ENCODE measurements at places on chromosomes 4 and X. TPM values are rescaled to one million over a fixed set of nuclear protein-coding genes. Genes with fewer than 3 reads are reported as not detected.
A peak's percentile ranks its signal among the peaks of the same experiment; 100 is the strongest.

- no peaks in the 10 kb centered on the region for H3K4me1 ChIP-seq
- H3K27me3 ChIP-seq, result no peaks in the 10 kb centered on the region
- no peak overlapping the region for H3K4me3 ChIP-seq
- no peak overlapping the region for H3K27ac ChIP-seq
- H3K36me3 ChIP-seq, result no peaks in the 10 kb centered on the region
- DNase-seq, result no peak
These were observed 223.2 kb downstream of the PRDM5 start for GRCh38 chr4:120699354-120699753.

GRCh38 chr4:176538217-176538925 is 218.6 kb downstream of the SPCS3 start:
- H3K27ac ChIP-seq, result peak overlapping the region; percentile 87
- no peak overlapping the region for H3K4me3 ChIP-seq
- H3K36me3 ChIP-seq, result no peaks in the 10 kb centered on the region

STK32B gene
- 2.9 TPM for total RNA-seq

DNA sequence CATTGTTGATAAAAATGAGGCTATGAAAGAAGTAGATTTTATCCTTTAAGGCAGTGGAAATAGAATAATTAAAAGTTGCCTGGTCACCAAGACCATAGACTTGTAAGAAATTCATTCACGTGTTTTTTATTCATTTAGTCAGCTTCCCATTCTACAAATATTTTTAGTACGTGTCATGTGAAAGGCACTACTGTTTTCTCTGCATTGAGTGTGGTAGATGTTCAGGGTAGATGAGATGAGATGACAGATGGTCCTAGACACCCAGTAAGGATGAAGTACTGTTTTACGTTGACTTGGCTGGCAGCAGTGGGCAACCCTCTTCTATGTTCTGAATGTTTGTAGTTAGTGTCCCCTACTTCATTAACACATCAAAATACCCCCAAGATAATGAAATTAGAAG is 228.1 kb downstream of the ARHGAP24 start:
- no peak for DNase-seq
- no peaks in the 10 kb centered on the region for H3K27me3 ChIP-seq
- no peak overlapping the region for H3K27ac ChIP-seq
- H3K4me1 ChIP-seq, result no peaks in the 10 kb centered on the region
- H3K4me3 ChIP-seq, result no peak overlapping the region

DNA sequence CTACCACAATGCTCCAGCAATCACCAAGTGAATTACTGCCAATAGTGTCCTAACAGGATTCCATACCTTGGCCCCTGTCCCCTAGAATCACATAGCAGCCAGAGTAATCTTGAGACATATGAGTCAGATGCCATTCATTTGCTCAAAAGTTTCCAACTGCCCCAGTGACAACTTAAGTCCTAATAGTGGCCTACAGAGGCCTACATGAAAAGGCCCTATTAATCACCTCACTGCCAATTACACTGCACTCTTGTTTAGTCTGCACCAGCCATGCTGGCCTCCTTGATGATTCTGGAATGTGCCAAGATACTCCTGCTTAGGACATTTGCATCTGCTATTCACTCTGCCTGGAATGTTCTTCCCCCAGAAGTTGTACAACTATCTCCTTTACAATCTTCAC is 130.7 kb downstream of the NR3C2 start:
- no peaks in the 10 kb centered on the region for H3K27me3 ChIP-seq
- DNase-seq, result peak; percentile 18
- H3K27ac ChIP-seq, result no peak overlapping the region
- H3K4me1 ChIP-seq, result no peaks in the 10 kb centered on the region
- H3K4me3 ChIP-seq, result no peak overlapping the region

PPEF2 gene
- total RNA-seq, result not detected

SPINK2 gene
- not detected for total RNA-seq

TXK gene
- not detected for total RNA-seq

DNA sequence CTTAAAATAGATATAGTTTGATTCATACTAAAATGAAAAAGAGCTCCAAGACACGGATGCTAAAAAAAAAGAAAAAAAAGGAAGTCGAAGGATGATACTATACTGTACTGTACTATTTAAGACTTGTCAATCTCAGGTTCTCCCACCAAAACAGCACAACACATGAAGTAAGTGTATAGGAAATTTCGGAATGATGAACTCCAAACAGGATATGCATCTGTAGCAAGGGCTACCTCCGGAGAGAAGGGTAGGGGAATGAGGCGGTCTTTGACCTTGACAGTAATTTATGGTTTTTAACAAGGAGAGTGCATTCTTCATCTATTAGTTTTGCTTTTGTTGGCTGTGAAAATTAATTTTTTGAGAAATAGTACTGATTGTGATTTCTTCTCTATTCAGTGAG is 541 bp upstream of the FIP1L1 start:
- H3K4me3 ChIP-seq, result peak overlapping the region; percentile 92
- H3K27me3 ChIP-seq, result no peaks in the 10 kb centered on the region
- peak overlapping the region; percentile 92 for H3K27ac ChIP-seq
- no peak for DNase-seq
- H3K4me1 ChIP-seq, result peaks cover 6% of the 10 kb centered on the region
- no peaks in the 10 kb centered on the region for H3K36me3 ChIP-seq

DNA sequence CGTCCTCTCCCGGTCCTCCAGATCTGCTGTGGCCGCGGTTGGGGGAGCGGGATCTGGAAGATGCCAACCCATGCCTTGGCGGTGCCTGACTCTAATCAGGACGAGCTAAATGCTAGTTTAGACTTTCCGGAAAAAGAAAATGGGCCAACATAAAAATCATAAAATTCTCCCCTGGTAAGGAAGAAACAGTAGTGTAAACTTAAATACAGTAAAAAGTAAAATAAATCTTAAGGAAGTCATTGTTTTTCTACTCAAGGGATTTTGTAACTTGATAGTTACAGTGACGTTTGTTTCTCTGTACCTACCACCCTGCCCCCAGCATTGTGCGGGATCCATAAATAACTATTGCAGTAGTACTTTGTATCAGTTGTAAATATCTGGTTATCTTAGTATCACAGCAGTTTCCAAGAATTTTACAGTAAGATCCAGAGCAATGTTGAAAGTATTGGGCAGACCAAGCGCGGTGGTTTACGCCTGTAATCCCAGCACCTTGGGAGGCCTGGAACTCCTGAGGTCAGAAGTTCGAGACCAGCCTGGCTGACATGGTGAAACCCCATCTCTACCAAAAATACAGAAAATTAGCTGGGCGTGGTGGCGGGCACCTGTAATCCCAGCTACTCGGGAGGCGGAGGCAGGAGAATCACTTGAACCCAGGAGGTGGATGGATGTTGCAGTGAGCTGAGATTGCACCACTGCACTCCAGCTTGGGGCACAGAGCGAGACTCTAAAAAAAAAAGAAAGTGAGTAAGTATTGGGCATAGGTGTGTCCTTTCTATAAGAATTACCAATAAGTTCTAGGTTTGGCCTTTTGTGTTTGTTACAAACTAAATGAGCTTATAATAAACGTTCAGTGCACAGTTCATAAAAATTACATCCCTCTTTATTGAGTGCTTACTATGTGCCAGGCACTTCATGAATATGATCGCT is 1.0 kb upstream of the PLA2G12A start:
- peak; percentile 18 for DNase-seq
- peak overlapping the region; percentile 90 for H3K4me3 ChIP-seq
- H3K27me3 ChIP-seq, result no peaks in the 10 kb centered on the region

DNA sequence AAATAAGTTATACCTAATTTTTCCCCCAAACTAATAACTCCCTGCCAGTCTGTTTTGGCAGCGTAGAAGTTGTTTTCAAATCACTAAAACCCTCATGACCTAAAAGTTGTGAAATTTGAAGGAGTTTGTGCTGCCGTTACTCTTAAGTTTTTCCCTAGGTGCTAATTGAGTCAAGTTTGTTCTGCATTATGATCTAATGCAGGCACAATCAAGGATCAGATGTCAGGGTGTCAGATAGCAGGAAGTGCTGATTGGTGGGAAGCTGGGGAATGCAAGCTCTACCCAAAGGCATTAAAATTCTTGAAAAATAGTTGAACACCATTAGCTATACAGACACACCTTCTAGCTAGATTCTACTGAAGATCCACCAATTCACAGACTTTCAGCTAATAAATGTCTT is 51.9 kb downstream of the ARX start:
- no peak overlapping the region for H3K27ac ChIP-seq
- peak; percentile 10 for DNase-seq
- H3K36me3 ChIP-seq, result no peaks in the 10 kb centered on the region
- H3K4me3 ChIP-seq, result no peak overlapping the region
- no peaks in the 10 kb centered on the region for H3K27me3 ChIP-seq
- no peaks in the 10 kb centered on the region for H3K4me1 ChIP-seq

PDHA2 gene
- not detected for total RNA-seq

GRCh38 chr4:99205153-99205979 is 13.7 kb downstream of the ADH6 start:
- H3K36me3 ChIP-seq, result no peaks in the 10 kb centered on the region
- H3K4me1 ChIP-seq, result no peaks in the 10 kb centered on the region
- H3K4me3 ChIP-seq, result no peak overlapping the region
- no peak overlapping the region for H3K27ac ChIP-seq
- H3K27me3 ChIP-seq, result no peaks in the 10 kb centered on the region

DNA sequence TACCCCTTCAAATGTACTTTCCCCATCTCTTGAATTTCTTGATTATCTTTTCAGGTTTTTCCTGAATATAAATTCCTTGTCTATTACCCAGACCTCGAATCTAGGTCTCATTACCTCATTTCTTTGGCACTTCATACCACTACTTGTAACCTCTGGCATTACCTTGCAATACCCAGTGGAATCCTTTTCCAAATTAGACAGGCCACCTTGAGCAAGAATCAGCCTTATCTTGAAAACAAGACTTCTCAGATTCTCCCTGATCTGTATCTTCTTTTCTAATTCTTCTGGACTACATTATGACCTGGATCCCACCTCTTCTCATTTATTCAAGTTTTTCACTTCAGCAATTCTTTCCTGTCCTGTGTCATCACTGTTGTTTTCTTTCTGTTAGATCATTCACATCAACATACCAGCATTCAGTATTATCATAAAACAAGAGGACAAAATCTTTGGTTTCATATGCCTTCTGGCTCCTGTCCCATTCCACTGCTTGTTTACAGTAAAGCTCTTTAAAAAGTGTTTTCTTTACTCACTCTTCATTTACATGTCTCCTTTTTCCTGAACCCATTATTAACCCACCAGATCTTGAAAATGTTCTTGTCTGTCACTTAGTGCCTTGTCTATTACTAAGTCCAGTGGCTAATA is 275.6 kb upstream of the HS3ST1 start:
- H3K27me3 ChIP-seq, result no peaks in the 10 kb centered on the region
- peak; percentile 39 for DNase-seq
- H3K4me3 ChIP-seq, result no peak overlapping the region
- no peak overlapping the region for H3K27ac ChIP-seq
- peaks cover 24% of the 10 kb centered on the region for H3K4me1 ChIP-seq
- H3K36me3 ChIP-seq, result no peaks in the 10 kb centered on the region

FGF13 gene
- total RNA-seq, result 5.1 TPM

DNA sequence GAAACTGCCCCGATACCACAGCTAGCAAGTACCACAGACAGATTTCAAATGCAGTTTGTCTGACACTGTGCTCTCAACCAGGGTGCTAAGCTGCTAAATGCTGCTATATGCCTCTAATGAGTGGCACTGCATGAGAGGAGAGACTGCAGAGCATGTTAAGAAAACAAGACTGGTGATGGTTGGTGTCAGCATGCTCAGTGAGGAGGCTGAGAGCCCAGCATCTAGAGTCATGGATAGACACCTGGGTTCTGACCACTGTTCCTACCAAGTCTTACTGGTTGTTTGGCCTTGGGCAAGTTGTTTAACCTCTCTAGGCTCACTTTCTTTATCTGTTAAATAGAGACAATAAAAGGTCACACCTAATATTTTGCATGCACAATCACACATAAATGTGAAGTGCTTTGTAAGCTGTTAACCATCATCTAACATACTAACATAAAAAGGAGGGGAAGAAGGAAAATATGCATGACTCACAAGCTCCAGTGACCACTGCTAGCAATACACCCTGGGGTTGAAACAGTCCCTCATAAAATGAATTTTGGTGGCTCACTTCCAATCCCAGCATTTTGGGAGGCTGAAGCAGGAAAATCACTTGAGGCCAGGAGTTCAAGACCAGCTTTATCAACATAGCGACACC is 20.7 kb downstream of the HHIP start:
- no peaks in the 10 kb centered on the region for H3K27me3 ChIP-seq
- H3K4me3 ChIP-seq, result no peak overlapping the region
- peak; percentile 86 for DNase-seq
- H3K4me1 ChIP-seq, result peaks cover 9% of the 10 kb centered on the region
- peaks cover 30% of the 10 kb centered on the region for H3K36me3 ChIP-seq
- peak overlapping the region; percentile 37 for H3K27ac ChIP-seq

- DNase-seq, result peak; percentile 71
- peak overlapping the region; percentile 17 for H3K4me3 ChIP-seq
- no peaks in the 10 kb centered on the region for H3K36me3 ChIP-seq
- peaks cover 11% of the 10 kb centered on the region for H3K4me1 ChIP-seq
- no peak overlapping the region for H3K27ac ChIP-seq
These were observed 122.3 kb upstream of the TBL1X start for GRCh38 chrX:9342561-9343051.

CYTL1 gene
- total RNA-seq, result 9.6 TPM

- no peak overlapping the region for H3K27ac ChIP-seq
- H3K36me3 ChIP-seq, result no peaks in the 10 kb centered on the region
- no peaks in the 10 kb centered on the region for H3K4me1 ChIP-seq
- no peak overlapping the region for H3K4me3 ChIP-seq
These were observed 42.8 kb upstream of the ANK2 start for GRCh38 chr4:113006632-113007031.

- no peaks in the 10 kb centered on the region for H3K27me3 ChIP-seq
- peak overlapping the region; percentile 87 for H3K27ac ChIP-seq
- peak overlapping the region; percentile 79 for H3K4me3 ChIP-seq
- DNase-seq, result no peak
- no peaks in the 10 kb centered on the region for H3K4me1 ChIP-seq
These were observed 77.5 kb downstream of the MAGED4 start for GRCh38 chrX:52262195-52262546.

RNF212 gene
- total RNA-seq, result 2.0 TPM

WDR17 gene
- total RNA-seq, result 2.0 TPM

- H3K4me1 ChIP-seq, result no peaks in the 10 kb centered on the region
- H3K27ac ChIP-seq, result no peak overlapping the region
These were observed 80.2 kb upstream of the FRMPD4 start for GRCh38 chrX:12058087-12058486.

ABLIM2 gene
- 0.36 TPM for total RNA-seq

DNA sequence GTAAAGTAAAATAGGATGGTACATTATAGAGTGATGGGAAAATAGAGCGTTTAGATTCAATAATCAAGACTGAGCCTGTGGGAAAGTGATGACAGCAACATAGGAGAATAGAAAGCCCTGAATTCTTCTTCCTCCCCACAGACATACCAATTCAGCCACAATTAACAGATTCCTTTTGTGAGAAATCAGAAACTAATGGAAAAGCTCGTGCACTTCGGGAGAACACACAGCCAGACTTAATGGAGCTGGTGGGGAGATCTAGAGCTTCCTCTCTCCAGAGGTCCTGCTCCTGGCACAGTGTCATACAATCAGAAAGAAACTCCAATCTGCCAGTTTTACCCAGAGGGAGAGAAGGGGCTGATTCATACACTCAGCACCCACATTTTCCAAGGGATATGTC is 676.3 kb upstream of the BOD1L1 start:
- H3K27ac ChIP-seq, result no peak overlapping the region
- H3K36me3 ChIP-seq, result no peaks in the 10 kb centered on the region
- H3K4me1 ChIP-seq, result no peaks in the 10 kb centered on the region

FMR1NB gene
- not detected for total RNA-seq

Data from astrocyte (in vitro differentiated cells and primary cell).